ENCODE measurements at places on chromosomes 2 and 18.
A peak's percentile ranks its signal among the peaks of the same experiment; 100 is the strongest.

DNA sequence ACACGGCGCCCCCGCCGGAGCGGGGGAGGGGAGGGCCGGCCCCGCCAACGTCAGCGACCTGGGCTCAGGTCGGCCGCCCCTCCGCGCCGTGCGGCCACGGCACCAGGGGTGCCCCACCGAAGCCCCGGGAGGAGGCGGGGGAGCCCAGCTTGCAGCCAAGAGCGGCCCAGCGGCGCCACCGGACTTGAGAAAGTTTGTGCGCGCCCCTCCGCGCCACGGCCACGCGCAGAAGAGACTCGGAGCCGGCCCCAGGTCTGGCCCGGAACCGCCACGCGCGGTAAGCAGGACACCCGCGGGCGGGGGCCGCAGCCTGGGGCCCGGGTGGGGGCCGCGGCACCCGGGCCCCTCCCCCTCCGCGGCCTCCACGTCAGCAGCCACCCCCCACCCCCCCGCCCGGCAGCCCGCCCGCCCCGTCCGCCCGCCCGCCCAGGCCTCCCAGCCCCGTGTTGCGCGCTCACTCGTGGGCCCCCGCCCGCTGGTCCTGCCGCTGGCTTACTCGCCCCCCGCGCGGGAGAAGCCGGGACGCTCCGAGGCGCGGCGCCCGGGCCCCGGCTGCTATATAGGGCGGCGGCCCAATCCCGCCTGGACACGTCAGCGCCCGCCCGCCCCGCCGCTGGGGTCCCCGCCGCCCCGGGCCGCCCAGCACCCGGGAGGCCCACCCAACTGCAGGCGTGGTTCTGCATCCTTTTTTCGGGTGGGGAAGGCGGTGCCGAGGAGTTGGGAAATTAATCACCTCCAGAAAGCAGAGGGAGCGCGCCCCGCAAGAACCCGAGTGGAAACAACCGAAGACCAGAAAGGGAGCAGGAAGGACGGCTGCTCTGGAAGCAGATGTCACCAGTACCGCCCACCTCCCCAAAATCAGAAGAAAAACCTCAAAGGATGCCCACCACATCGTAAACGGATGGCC, 42.9 kb downstream of the HDLBP start:
- peak; percentile 60 for DNase-seq

DNA sequence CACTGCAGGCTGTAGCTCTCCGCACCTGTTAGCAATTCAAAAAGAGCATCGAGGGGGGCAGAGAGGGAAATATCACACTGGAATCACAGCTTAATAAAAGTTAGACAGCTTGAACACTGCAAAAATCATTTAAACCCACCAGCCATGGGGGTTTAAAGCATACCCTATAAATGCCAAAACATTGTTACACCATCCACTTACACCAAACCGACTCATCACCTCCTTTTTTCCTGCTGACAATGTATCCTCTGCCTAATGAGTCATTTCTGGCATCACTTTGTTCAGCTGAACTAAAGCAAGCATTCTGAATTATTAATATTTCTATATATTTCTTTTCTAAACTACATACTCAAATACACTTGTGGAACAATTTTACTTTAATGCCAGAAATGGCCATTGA, 21.6 kb downstream of the MC4R start:
- DNase-seq = no peak

GRCh38 chr2:107760620-107761364, 65.9 kb upstream of the RGPD4 start:
- DNase-seq = no peak

DNA sequence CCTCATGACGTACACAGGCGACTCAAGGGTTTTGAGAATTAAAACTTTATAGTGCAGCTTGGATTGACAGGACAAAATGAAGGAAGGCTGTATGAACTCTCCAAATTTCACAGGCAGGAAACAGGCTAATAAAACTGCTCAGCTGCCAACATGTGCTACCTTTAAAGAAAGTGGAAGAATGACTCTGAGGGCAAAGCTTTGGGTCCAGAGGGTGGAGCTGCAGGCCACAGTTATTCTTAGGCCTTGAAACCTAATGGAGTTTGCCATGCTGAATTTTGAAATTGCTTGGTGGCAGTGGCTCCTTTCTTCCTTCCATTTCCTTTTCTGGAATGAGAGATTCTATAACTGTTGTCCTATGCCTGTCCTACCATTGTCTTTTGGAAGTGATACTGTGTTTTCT, 34.8 kb downstream of the HAT1 start:
- no peak for DNase-seq

DNA sequence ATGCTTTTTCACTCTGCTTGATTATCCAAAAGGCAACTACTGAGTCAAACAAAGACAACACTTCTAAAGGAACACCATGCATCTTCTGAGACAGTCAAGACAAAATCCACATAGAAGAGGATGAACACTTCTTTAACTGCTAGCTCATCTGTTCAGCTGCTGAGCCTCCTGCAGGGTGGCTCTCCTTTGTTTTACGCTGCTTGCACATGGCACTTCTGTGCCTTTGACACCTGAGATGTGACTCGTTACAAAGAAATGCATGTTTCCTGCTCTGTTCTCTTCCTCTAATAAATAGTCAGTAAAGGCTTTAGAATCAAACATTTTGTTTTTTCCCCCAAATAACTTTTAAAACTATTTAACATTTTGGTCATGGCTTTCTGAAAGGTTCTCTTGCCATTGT, 1129.4 kb downstream of the TDRD15 start:
- no peak for DNase-seq

DNA sequence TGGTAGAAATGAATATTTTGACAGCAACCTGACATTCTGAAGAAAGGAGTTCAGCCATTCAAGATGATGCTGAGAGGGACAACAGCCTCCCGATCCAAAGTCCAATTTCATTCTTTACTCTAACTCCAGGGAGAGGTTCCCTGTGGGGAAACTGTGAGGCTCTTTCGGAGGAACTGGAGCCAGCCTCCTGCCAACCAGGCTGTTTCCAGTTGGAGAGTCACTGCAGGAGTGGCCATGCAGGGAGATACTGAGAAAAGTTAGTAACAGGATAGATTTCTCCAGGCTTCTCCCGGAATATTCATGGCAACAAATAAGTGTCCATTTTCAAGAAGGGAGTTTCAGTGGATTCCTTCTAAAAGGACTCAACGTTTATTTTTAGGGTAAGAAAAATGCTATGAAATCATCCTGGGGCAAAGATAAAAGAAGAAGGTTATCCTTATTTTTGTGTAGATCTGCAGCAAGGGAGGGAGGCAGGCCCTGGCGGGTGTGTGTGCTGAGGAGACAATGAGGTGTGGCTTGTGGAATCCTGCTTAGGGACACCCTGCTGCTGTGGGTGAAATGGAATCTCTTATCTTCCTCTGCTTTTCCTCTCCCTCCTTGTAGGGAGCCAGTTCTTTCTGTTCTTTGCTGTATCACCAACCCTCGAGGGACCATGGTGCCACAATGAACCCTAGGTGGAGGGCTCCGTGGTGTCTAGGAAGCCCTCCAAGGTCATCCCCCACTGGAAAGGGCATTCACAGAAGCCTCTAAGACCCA, 18.1 kb downstream of the KLHL14 start:
- no peak for DNase-seq

GRCh38 chr2:54106631-54107454, 8.6 kb upstream of the ACYP2 start:
- DNase-seq = peak; percentile 53

DNA sequence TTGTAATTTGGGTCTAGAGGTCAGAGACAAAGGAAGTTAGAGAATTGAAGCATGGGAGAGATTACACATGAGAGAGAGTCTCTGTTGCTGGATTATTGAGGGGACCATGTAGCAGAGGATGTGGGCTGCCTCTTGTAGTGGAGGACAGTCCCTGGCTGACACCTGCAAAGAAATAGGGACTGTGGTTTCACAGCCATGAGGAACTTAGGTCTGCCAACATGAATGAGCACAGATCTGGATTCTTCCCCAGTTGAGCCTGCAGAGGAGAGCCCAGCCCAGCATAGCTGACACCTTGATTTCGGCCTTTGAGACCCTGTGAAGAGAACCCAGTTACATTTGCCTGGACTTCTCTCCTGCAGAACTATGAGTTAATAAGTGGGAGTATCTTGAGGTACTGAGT, 179.5 kb upstream of the TWIST2 start:
- no peak for DNase-seq

- DNase-seq = no peak
Observed at GRCh38 chr2:101265893-101266499, 13.3 kb downstream of the CNOT11 start.

DNA sequence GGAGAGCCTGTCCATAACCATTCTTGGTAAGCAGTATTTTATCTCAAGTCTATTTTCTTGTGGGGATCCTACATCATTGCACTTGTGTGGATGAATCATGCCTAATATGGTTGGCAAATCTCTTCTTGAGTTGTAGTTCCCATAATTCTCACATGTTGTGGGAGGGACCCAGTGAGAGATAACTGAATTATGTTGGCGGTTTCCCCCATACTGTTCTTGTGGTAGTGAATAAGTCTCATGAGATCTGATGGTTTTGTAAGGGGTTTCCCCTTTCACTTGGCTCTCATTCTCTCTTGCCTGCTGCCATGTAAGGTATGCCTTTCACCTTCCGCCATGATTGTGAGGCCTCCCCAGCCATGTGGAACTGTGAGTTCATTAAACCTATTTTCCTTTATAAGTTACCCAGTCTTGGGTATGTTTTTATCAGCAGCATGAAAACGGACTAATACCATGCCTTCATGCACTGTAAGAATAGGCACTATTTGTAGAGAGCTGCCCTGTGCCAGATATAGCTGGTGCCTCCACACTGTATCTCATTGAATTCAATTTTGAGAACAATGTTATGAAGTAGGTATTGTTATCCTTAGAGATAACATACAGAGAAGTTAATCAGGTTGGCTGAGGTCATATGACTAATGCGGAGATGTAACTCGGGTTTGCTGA, 148.3 kb downstream of the PLCL1 start:
- no peak for DNase-seq
